ENCODE measurements at places on chromosomes 2 and 18.
A peak's percentile ranks its signal among the peaks of the same experiment; 100 is the strongest.

DNA sequence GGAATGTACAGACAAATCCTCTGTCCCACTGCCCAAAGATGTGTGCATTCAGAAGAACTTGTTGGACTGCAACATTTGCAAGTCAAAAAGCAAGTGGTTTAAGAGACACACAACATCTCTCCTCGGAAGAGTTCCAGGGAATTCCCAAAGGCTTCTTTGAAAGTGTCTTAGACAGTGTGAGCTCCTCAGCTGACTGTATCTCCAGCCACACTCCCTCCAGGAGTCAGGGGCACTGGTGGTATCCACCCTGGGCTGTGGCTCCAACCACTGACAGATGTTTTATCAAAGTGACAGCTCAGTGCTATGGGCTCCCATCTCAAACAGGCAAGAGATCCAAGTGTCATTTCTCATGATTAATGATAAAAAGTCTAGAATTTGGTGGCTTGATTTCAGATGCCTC is 48.5 kb downstream of the ALK start:
- no peak for DNase-seq

DNA sequence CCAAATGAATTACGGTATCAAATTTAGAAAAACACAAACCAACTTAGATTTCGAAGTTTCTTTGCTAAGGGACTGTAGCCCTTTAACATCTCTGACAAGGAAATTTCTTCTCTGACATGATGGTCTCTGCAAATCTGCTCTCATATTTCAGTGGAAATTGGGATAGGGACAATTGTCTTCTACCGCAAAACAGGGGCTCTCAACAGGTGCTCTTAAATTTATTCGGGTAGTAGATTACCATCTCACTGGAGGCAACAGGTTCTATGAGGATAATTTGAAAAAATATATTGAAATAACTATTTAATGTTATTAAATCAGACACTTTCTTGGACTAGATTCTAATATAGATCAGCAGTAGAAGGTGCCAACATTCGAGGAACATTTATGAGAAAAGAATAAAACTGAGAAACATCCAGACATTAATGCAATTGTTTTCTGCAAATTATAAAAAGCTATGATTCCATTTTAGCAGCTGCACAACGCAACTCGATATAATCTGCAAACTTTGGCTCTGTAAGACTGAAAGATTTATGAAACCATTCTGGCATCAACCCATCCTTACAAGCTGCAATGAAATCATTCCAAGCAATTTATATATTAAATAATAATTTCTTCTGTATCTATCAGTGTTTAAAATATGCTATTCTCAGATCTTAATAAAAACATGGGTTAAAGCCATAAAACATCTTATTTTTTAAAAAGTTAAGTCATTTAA is 10.0 kb upstream of the BCL2 start:
- no peak for DNase-seq

DNA sequence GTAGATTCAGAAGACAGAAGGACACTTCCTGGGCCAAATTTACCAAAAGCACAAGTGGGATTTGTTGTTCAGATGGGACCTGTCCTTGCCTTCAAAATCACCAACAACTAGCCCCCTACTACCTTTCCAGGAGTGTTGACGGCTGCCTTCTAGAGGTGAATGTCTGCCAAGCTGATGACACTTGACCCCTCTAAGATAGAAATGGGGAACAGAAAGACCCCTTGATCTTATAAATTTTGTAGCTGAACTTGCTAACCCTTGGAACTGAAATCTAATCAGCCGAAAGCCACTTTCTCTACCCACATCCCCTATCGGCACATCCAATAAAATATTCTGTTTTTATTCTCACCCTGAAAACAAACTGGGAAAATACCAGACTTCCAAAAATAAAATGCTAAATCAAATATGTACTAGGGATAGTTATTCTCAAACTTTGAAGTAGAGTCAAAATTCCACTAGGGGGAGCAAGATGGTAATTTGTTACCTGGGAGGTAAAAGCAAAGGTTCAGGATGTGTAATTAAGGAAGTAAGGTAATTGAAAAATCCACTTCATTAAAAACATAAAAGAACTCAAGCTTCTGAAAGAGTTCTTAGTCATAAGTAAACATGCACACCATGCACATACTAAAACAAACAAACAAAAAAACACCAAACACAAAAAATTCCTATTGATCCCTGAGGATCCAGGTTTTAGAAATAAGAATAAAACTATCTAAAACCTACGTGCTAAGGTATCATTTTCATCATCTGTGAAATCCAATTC is 119.2 kb downstream of the ANKRD44 start:
- no peak for DNase-seq

DNA sequence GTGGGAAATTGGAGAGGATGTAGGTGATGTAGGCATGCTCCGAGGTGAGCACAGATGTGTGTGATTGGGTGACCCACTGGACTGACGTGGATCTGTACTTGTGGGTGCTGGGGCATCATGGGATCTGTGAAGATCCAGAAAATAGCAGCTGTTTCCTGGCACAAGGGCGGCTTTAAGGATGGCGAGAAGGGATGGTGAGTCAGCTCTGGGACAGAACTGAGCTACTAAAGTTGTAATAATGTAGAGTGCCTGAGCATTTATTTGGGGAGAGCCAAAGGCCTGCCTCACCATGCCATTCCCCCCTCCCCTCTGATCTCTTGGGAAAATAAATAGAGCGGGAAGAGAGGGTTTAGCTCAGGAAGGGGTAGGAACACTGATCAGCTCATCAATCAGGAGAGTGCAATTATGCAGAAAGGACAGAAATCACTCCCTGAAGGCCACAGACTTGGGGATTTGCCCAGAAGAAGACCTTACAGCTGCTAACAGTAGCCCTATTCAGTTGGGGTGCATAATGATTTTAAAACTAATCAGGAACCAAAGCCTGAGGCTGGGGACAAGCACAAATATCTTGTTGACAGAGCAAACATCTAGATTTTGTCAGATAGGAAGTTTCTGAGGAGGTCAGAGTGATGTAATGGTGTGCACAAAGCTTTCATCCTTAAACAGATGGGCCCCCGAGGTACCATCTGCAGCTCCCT is 30.3 kb downstream of the TANC1 start:
- DNase-seq, result no peak

- peak; percentile 9 for DNase-seq
These were observed 121.5 kb upstream of the CREB1 start for GRCh38 chr2:207408086-207408794.

DNA sequence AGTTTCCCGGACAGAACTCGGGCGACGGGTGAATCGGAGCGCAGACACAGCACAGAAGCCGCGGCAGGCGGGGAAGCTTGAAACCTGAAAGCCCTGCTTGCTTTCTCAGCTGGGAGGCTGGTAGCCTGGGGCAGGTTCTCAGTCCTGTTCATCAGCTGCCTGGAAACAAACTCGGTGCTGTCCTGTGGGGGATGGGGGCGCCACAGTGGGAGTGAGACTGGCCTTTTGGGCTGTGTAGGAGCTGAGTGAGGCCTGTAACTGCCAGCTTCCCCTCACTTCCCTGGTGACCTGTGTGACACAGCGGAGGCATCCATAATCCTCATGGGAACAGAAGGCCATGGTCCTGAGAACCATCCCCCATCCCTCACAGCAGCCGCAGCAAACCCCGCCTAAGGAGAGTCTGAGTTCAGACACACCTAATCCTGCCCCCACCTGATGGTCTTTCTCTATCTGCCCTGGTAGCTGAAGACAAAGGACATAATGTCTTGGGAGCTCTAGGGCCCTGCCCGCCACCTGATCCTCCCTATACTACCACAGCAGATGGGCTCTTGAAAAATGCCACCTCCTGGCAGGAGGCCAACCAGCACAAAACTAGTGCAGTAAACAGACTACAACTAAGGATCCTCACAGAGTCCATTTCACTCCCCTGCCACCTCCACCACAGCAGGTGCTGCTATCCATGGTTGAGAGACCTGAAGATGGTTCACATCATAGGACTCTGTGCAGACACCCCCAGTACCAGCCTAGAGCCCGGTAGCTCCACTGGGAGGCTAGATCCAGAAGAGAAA is 52.7 kb upstream of the LDLRAD4 start:
- no peak for DNase-seq

- DNase-seq, result no peak
These were observed 107.8 kb downstream of the MSH2 start for GRCh38 chr2:47510745-47511144.

DNA sequence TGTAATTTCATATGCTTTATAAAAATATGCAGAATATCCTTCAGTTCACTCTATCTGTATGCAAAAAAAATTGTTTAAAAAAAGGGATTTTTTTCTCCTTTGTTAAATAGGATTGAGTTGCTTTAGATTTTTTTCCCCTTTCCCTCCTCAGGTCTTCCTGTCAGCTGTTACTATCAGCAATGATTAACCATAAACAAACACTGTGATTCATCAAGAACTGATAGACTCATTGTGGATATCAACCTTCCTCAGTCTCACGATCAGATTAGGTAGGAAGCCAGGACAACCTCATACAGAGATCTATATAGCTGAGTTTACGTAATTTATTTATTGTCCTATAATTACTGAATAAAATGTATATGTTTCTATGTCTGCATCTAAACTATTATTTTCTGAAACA is 2136.2 kb upstream of the CELF4 start:
- DNase-seq, result no peak

GRCh38 chr2:85459771-85460170 is 41.3 kb downstream of the SH2D6 start:
- DNase-seq, result no peak

- no peak for DNase-seq
These were observed 21.4 kb downstream of the CHMP1B start for GRCh38 chr18:11872479-11873136.

DNA sequence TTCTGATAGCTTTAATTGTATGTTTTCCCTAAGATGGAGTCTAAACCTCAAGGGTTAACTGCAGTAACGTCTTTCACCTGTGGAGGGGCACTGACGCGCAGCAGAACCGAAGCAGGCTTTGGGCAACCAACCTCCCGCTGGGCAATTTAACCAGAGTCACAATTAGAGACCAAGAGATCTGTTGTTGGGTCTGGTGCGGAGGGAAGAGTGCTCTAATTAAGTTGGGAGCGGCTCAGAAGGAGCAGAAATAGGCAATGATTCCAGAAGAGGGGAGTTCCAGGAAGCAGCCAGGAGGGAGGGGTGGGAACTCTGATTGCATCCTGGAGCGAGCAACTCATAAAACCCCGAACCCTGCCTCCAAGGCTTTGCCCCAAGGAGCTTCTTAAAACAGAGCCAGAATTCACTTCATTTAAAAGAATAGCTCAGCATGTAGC is 245.8 kb downstream of the PAX3 start:
- DNase-seq, result peak; percentile 9
